ENCODE measurements at places on chromosomes 7 and 10. TPM values are rescaled to one million over a fixed set of nuclear protein-coding genes. Genes with fewer than 3 reads are reported as not detected.

DNA sequence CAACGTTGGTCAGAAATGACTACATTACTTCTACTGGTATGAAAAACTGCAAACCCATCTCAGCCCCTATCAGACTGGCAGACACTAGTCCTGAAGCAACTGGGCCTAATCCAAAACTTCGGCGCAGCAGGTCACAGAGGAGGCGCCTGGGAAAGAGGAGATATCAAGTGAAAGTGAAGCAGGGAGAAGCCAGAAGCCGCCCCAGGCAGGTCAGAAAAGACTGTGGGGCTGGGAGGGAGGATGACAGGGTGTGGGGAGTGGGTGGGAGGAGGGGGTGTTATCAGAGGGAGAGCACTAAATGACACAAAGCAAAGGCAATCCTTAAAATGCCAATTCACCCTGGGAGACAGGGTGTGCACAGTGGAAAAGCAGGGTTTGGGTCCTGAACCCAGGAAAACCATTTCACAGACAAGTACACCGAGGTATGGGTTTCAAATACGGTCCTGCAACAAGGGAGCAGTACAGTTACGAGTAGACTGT lies 731 bp downstream of the CHCHD3 start:
- peak; percentile 26 for DNase-seq

- no peak for DNase-seq
Observed at GRCh38 chr7:24304494-24305095, 20.6 kb downstream of the NPY start.

- DNase-seq = no peak
Observed at GRCh38 chr7:74542558-74543117, 88.9 kb downstream of the GTF2IRD1 start.

DNA sequence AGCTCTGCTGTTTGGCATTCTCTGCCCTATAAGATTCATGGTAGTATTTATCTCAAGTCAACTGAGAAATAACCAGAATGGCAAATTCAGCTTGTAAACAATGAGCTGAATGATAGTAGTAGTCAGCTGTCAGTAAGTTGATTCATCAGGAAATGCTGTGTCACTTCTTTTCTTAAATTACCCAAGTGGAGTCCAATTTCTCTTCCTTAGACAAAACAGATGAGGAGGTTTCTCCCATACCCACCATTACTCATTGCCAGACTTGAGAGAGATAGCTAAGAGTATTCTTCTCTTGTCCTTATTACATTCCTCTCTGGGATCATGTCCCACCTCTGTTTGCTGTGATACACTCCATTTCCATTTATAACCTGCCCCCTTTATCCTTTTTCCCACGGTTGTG lies 159.8 kb upstream of the STEAP1 start:
- DNase-seq = no peak

GRCh38 chr7:158606671-158607424 lies 19.2 kb upstream of the PTPRN2 start:
- DNase-seq = no peak

- peak; percentile 80 for DNase-seq
Observed at GRCh38 chr7:47327346-47327697, 254.6 kb downstream of the TNS3 start.

DNA sequence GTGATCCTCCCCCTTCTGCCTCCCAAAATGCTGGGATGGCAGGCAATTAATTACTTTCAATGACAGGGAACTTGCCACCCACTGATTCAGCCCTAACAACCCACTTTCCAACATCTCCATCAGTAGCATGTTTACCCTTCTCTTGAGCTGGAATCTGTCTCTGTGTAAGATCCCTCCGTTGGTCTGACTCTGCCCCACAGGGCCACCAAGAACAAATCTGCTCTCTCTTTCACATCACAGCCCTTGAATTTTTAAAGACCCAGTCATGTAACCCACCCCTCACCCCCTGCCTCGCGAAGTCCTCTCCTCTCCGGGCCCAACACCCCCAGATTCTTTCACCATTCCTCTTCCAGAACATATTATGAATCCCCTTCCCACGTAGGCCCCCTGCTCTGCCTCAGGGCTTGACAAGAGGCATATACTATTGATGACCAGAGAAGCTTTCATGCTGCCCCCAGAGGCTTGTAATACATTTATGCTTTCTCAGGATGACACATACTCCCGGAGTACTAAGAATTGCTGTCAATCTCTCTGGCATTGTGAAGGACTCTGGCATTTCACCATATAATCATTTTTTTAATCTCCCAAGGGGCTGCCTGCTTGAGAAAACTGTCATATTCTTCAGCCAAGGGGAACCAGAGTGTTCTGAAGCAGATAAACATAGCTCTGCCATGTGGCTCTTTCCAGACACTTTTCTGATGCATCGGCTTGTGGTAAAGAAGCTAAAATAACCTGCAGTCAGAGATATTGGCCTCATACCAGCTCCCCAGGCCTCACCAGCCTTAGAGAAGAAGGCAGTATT lies 179.2 kb upstream of the AUTS2 start:
- no peak for DNase-seq

DNA sequence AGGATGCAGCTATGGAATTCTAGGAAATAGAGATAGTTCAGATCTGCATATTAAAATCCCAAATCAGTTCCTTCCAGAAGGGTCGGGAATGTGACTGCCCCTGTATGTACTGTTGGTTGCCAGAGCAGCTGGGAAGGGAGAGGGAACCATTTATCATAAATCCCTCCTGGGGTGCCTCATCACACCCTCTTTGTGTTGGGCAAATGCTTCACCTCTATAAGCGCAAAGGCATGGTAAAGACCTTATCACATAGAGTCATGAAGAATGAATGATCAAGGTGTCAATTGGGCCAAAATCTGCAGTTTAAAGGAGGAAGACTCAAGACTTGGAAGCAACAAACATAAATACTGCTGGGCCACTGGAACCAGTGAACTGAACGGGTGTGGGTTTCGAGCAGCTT lies 65.0 kb downstream of the FRMD4A start:
- no peak for DNase-seq

GRCh38 chr7:17948526-17949238 lies 8.4 kb upstream of the SNX13 start:
- DNase-seq = no peak

GRCh38 chr10:3935933-3936359 lies 150.9 kb upstream of the KLF6 start:
- peak; percentile 30 for DNase-seq

The LIPF gene
- total RNA-seq = not detected

The C10orf62 gene
- total RNA-seq = not detected

The AKR1B15 gene
- total RNA-seq = 2.6 TPM

The LOXL4 gene
- total RNA-seq = under 0.01 TPM

All from RPMI7951 (cell line).